ENCODE measurements at places on chromosomes 7 and 10. TPM values are rescaled to one million over a fixed set of nuclear protein-coding genes. Genes with fewer than 3 reads are reported as not detected.

DNA sequence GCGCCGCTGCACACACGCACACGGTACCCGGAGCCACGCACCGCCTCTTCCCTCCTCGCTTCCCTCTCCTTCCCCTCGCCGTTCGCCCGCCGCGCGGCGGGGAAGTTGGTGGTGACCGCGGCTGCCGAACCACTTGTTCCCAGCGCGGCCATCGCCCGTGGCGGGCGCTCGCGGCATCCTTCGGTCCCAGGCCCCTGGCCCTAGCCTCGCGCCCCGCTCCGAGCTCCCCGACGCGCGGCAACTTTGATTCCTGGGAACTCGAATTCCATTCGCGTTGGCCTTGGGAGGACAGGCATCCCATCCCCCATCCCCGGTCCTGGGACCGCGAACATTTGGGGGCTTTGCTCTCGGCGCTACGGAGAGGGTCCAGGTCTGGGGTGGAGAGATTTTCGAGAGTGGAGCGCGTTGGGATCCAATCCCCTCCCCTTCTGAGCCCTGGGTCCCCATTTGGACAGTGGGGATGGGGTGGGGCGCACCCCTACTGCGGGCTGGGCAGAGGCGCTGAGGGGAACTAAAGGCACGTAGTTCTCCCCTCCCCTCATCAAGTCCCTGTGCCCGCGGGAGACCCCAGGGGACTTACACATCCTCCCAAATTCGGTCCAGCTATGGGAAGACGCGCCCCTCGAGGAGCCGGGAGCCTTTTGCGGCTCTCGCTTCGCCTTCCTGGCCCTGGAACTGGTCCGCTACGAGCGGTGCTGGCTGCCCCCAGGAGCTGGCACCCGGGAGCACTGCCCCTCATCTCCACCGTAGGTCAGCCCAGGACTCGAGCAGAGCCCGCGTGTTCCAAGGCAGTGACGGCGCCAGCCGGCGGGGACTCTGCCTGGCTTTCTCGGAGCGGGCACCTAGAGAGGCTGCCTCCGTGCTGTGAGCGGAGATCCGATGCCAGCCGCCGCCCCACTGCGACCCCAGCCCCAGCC is 834 bp downstream of the CDH23 start:
- DNase-seq = peak; percentile 74
- peak overlapping the region; percentile 63 for H3K4me3 ChIP-seq
- no peaks in the 10 kb centered on the region for H3K36me3 ChIP-seq
- H3K27me3 ChIP-seq = peaks cover 28% of the 10 kb centered on the region
- H3K27ac ChIP-seq = no peak overlapping the region

DNA sequence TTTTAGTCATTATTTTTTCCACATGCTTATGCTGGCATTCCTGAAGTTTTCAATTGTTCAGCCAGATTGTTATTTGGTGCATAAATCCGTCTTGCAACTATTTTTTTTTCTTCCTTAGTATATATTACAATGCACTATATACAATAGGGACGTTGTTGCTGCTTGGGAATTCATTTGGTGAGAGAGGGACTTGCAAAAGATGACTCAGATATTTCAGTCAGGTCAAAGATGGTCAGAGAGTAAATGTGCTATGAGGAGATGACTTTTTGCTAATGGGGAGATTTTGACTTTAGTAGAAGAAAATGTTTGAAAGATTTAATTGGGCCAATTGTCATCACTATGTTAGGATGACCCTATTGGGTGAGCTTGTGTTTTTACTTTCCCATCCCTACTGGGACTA is 348.4 kb upstream of the MTPN start:
- no peaks in the 10 kb centered on the region for H3K4me1 ChIP-seq
- no peak overlapping the region for H3K4me3 ChIP-seq
- no peaks in the 10 kb centered on the region for H3K27me3 ChIP-seq
- no peak for DNase-seq
- no peaks in the 10 kb centered on the region for H3K36me3 ChIP-seq
- H3K27ac ChIP-seq = no peak overlapping the region

MLLT10 gene
- polyA plus RNA-seq = 9.9 TPM

NUTM2A gene
- 0.86 TPM for polyA plus RNA-seq

CYP2C8 gene
- polyA plus RNA-seq = 1.5 TPM

GNAT3 gene
- not detected for polyA plus RNA-seq

Data from spleen (tissue), 13 donors.